GM23338 (cell line): ENCODE measurements at places on chromosomes 12 and 14. TPM values are rescaled to one million over a fixed set of nuclear protein-coding genes. Genes with fewer than 3 reads are reported as not detected.

- no peak for DNase-seq
These were observed 43.1 kb upstream of the DLK1 start for GRCh38 chr14:100683578-100683977.

- DNase-seq = no peak
These were observed 74.7 kb downstream of the APAF1 start for GRCh38 chr12:98719515-98720504.

DNA sequence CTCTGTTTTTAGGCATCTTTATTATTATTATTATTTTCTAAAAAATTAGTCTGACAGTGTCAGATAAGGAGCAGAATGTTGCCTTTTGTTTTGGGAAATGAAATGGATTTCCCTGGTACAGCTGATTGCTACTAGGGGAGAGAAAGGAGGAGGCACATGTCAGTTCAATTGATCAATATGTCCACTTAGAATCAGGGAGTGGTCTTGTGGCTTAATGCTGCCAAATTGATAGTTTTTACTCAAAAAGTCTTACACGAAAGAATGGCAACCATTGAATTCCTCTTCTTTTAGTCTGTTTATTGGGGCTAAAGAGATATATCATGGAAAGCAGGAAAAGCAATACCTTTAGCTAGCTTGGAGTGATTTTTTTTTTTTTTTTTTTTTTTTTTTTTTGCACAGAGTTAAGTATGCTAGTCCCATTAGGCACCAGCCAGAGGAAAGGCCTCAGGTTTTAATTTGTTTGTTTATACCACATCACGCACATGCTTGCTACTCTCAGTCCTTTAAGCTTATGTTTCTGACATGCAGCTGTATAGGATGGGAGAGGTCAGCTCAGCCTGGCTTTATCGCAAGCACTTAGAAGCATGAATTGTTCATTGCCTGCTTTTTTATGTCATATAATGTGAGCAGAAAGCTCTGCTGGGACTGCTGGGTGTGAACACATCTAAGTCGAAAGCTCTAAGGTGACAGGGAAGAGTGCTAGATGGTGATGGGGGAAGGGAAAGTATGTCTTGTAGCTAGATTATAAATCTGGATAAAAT, 1.4 kb downstream of the AKAP6 start:
- no peak for DNase-seq

- DNase-seq = no peak
These were observed 43.3 kb downstream of the GIT2 start for GRCh38 chr12:109952873-109953272.

DNA sequence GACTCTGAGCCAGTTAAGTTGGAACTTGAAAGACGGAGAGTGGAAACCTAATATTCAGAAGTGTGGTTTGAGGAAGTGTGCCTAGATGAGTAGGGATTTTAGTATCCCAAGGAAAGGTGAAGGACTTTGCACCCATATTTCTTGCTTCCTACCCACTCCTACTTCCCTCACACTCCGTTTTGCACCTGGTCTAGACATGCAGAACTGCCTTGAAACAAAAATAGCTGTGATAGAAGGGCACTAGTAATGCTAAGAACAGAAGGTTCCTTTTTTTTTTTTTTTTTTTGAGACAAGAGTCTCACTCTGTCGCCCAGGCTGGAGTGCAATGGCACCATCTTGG, 732 bp upstream of the ARF3 start:
- no peak for DNase-seq

DNA sequence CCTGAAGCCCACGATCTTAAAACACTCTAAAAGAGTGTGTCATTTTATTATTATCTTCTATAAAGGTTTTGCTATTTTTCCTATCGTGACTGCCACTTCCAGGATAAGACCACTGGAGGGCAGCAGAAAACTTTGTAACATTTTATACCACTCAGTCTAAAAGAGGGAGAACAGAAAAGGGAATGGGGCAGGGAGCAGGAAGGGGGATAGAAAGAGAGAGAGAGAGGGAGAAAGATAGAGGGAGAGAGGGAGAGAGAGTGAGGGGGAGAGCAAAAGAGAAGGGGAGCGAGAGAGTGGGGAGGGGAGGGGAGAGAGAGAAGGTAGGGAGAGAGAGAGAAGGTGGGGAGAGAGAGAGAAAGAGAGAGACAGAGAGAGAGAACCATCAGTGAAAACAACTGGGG, 2.0 kb upstream of the ART4 start:
- DNase-seq = peak; percentile 88

DNA sequence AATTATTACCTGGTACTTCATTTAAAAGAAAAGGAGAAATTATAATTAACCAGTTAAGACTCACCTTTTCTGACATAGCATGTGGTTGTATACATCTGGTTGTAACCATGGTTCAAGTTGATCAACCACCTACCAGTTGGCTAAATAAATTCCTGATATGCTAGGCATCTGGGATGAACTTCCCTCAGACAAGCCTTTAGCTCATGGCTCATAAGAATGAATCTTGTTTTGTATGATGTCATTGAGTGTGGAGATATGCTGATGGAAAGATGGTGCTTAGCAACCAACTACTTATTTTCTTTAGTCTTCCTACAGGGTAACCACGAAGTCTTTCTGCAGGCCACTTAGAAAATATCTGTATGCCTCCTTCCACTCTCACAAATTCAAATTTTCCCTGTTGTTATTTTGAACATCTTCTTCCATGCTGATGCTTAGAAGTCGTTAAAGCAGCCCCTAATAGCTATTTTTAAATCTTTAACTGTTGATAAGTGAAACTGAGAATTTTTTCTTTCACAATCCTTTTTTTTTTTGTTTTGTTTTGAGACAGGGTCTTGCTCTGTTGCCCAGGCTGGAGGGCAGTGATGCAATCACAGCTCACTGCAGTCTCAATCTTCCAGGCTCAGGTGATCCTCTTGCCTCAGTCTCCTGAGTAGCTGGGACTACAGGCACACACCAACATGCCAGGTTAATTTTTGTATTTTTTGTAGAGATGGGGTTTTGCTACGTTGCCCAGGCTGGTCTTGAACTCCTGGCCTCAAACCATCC, 51.9 kb upstream of the PTHLH start:
- DNase-seq = no peak

DNA sequence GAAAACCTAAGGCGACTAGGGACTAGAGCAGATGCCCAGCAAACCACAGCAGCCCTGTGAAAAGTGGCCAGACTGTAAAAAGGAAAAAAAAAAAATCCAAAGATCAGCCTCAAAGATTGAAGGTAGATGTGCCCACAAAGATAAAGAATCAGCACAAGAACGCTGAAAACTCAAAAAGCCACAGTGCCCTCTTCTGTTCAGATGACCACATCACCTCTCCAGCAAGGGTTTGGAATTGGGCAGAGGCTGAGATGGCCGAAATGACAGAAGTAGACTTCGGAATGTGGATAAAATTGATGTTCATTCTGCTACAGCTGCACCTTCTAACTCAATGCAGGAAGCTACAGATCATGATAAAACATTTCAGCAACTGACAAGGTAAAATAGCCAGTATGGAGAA, 154.4 kb downstream of the GPHN start:
- DNase-seq = peak; percentile 58

DNA sequence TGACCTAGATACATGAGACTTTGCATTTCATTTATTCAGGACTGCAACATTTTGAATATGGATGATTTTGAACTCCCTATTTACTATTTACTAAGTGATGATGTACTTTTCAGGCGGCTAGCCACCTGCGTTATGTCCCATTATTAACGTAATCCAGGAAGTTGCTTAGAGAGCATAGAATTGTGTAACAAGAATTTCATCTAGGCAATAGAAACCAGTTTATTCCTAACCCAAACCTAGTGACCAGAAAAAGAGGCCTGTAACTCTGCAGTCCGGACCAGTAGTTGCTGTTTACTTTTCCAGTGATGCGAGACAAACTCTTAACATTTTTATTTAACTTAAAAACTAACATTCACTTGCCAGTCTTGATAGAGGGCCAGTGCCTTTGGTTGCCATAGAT, 12.3 kb downstream of the NUDT4 start:
- DNase-seq = no peak

DNA sequence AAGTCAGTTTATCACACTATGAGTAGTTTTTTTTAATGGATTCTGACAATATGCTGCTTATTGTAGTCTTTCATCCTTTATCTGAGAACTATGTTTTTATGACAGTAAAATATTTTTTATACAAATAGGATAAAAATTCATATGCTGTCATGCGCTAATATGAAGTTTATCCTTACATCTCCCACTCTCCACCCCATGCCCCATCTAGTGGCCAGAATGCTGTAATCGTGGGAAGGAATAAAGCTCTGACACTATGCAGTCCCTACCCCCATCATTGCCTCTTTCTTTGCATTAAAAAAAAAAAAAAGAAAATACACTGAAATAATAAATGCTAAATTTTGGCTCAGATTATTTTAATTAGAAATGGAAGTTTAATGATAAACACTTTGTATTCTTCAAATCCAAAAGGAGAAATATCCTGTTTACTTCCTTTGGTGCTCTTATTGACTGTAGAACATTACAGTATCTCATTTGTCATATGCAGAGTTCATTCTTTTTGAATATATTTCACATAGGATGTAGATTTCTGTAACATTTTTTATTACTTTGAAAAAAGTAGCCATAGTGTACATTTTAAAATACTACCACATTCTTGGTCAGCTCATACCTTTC, 145.9 kb upstream of the SLCO1C1 start:
- DNase-seq = peak; percentile 72

GRCh38 chr12:83659321-83659720, 972.6 kb downstream of the TMTC2 start:
- no peak for DNase-seq

GRCh38 chr12:75457191-75457590, 23.4 kb upstream of the GLIPR1 start:
- no peak for DNase-seq

DNA sequence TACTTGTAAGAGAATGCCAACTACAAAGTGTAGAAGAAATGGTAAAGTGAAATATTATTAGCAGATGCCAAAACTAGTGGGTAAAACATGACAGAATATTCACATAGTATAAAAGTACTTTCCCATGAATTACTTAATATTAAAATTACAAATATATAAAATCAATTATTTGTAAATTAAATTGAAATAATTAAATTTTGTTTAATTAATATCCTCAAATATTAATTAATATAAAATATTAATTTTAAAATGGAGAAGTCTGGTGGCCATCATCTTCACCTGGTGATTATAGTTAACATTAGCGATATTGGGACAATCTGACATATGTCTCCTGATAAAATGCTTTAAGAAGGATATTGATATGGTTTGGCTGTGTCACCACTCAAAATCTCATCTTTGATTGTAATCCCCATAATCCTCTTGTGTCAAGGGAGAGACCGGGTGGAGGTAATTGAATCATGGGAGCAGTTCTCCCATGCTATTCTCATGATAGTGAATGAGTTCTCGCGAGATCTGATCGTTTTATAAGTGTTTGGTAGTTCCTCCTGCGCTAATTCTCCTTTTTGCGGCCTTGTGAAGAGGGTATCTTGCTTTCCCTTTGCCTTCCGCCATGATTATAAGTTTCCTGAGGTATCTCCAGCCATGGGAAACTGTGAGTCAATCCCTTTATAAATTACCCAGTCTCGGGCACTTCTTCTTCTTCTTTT, 55.0 kb upstream of the SGPP1 start:
- no peak for DNase-seq

- no peak for DNase-seq
These were observed 4.5 kb upstream of the KLHL33 start for GRCh38 chr14:20440465-20440864.

DNA sequence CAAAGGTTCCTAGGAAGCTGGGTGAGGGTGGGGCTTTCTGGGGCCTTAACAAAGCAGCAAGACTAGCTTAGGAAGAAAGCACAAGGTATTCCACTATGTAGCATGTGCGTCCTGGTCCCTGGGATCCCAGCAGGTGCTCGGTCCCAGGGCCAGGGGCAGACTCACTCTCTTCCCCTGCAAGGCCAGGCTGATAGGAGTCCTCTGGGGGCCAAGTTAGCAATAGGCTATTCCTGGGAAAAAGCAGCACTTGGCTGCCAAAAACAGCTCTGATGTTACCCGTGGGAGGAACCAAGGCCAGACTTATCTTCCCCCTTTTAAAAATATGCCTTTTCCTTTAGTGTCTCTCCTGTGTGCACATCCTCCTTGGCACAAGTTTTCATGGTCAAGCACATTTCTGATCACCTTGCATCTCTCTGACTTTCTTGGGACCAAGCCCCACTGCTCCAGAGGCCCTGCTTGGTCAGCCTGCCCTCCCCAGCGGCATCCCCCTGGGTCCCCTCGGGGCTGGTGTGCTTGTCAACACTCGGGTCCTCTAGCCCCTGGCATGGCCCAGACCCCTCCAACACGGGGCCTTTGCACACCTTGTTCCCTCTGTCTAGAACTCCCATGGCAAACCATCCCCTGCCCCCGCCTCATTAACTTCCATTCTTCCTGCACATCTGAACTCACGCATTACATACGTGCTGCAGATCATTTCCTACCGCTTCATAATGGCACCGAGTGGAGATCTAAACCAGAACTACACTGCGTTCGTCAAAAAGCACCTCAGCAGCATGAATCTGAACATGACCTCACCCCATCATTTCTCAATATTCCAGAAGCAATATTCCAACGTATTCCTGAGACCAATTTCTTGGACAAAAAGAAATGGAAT, 21.9 kb downstream of the CCDC92 start:
- DNase-seq = no peak

DNA sequence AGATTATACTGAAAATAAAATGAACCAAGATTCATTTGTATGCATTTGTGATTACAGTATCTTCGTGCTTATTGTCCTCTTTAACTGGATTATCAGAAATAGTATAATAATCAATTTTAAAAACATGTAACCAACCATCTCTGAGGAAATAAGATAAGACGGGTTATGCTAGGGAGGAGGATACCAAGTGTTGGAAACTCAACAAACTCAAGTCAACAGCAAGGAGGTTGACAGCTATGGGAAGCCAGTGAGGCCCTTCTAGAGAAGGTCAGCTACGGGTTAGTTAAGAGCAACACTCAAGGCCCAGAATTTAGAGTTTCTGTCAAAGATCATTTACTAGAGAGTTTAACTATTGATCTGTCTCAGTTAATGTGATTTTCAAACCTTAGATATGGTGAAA, 137.2 kb downstream of the PDZRN4 start:
- no peak for DNase-seq

DNA sequence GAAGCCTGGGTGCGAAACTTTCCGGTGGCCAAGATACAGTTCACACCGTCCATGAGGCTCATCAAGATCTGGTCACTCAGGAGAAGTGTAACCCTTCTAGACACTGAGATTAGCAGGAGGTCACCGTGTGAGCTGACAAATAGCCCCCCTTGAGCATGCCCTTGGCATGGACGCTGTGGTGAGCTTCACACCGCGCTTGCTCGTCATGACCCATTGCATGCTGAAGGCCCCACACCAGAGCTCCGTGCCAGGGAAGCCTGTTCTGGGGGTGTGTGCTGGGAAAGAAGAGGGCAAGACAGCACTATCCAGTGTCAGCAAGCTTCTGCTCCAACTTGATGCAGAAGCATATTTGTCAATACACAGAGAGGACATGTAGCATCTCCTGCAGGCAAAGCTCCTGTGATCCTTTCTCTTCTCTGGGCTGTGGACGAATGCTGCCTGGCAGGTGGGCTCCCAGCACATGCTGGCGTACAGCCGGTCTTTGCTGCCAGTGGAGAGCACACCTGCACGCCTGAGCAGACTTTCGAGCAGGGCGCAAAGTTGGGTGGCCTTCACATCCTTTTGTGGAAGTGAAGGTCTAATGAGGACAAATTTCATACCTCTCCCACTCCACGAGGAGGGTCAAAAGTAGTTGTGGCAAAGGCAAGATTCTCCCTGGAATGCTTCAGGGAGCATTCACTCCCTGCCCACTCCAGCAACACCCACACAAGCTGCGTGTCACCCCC, 126.9 kb upstream of the FKBP4 start:
- DNase-seq = no peak

The KRT75 gene
- total RNA-seq = not detected in 2 replicates

The TRIM9 gene
- 6.2 and 8.4 TPM in 2 replicates for total RNA-seq

The TUNAR gene
- 54.1 and 56.2 TPM in 2 replicates for total RNA-seq

The RABGGTA gene
- 18.8 and 20.7 TPM in 2 replicates for total RNA-seq

The KRT71 gene
- not detected in 2 replicates for total RNA-seq

The SMIM41 gene
- 0.12 and 0.66 TPM in 2 replicates for total RNA-seq

The RNF212B gene
- not detected in 2 replicates for total RNA-seq

The PPP4R4 gene
- total RNA-seq = 11.1 and 20.9 TPM in 2 replicates
